Activated T-cell treated with anti-CD3 and anti-CD28 coated beads, Interleukin-2, amount 50 U/mL, for 72 hours (primary cell): ENCODE measurements at places on chromosomes 1 and 21. TPM values are rescaled to one million over a fixed set of nuclear protein-coding genes. Genes with fewer than 3 reads are reported as not detected.

CA6 gene
- 1.6 TPM for total RNA-seq

PRAMEF8 gene
- not detected for total RNA-seq

SEMA4A gene
- 80.3 TPM for total RNA-seq

LIN28A gene
- not detected for total RNA-seq

PRAMEF6 gene
- not detected for total RNA-seq

ELAVL4 gene
- total RNA-seq, result not detected

GPR25 gene
- total RNA-seq, result not detected

RO60 gene
- total RNA-seq, result 96.6 TPM

RGS4 gene
- not detected for total RNA-seq

HTR6 gene
- 0.55 TPM for total RNA-seq

RPTN gene
- total RNA-seq, result not detected

HMGN2 gene
- 434 TPM for total RNA-seq

SHISA4 gene
- 0.97 TPM for total RNA-seq

RASAL2 gene
- total RNA-seq, result 0.02 TPM

DNA sequence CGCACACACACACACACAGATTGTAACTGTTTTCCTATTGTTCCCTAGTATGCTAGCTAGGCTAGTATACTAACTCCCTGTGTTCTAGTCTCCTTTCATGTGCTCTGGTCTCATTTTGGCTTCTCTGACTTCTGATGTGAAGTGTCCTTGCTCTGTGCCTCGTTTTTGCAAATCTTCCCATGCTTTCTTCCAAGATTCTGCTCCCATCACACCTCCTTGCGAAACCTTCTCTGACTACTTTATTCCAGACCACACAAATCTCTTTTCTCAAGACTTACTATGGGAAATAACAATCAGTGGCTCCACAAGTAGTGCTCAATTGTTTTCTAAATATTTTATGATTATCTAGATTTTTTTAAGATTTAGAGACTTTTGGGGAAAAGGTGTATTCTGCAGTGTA is 10.3 kb downstream of the PRRX1 start:
- no peak for DNase-seq

- DNase-seq, result no peak
Observed at GRCh38 chr1:51242546-51242945, 6.5 kb downstream of the RNF11 start.

DNA sequence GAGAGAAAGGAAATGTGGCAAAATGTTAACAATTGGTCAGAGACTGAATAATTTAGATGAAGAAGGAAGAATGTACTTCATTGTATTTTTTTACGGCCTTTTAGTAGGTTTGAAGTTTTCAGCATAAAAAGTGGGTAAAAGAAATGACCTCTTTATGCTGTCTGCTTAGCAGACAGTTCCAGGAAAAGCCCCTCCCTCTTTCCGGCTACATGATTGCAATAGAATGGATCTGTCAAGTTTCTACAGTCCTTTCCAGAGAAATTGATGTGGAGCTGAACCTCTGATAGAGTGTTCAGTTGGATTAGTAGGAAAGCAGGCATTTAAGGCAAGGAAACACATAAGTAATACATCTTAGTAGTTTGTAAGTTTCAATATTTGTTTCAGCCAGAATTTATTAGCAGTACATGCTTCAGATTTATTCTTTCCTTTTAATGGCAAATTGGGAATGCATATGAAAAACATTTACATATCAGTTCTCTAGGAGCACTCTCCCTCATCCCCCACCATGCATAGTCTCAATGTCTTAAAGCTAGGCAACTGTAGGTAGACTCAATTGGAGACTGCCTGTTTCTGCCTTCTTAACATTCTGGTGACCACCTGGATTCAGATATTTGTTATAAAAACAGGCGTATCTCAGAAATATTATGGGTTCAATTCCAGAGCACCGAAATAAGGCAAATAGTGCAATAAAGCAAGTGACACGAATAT is 36.4 kb downstream of the HS2ST1 start:
- no peak for DNase-seq

- no peak for DNase-seq
Observed at GRCh38 chr1:170586321-170587252, 54.6 kb downstream of the GORAB start.

DNA sequence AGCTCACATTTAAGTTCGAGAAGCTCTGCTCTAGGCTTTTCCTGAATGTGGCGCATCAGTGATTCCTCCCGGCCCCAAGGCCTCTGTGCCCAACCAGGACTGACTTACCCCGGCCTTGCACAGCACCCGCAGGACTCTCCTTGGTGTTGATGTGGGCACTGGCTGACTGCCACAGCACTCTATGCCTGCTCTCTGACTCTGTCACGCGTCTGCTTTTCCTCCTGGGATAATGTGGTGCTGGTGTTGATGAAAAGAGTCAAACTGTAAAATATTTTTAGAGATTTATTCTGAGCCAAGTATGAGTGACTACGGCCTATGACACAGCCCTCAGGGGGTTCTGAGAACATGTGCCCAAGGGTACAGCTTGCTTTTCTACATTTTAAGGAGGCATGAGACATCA is 15.5 kb upstream of the SLC2A5 start:
- no peak for DNase-seq

DNA sequence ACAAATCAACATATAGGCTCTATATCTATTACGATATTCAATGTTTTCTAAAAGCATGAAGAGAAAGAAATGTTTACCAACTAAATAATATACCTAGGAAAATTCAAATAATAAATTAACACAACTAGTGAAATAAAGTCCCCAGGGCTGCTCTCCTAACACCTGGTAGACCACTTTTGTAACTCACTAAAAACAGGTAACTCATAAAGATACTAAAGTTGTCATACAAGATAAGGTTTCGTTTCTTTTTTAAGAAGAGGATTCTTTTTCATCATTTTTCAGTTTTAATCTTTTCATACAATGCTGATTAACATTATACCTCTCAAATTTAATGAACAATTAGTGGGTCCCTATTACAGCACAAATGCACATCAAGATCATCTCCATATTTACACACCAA is 99.0 kb downstream of the ZZZ3 start:
- DNase-seq, result no peak

- DNase-seq, result no peak
Observed at GRCh38 chr1:178933709-178934490, 63.0 kb upstream of the ANGPTL1 start.

GRCh38 chr1:41891199-41891896 is 27.4 kb downstream of the HIVEP3 start:
- DNase-seq, result peak; percentile 62

DNA sequence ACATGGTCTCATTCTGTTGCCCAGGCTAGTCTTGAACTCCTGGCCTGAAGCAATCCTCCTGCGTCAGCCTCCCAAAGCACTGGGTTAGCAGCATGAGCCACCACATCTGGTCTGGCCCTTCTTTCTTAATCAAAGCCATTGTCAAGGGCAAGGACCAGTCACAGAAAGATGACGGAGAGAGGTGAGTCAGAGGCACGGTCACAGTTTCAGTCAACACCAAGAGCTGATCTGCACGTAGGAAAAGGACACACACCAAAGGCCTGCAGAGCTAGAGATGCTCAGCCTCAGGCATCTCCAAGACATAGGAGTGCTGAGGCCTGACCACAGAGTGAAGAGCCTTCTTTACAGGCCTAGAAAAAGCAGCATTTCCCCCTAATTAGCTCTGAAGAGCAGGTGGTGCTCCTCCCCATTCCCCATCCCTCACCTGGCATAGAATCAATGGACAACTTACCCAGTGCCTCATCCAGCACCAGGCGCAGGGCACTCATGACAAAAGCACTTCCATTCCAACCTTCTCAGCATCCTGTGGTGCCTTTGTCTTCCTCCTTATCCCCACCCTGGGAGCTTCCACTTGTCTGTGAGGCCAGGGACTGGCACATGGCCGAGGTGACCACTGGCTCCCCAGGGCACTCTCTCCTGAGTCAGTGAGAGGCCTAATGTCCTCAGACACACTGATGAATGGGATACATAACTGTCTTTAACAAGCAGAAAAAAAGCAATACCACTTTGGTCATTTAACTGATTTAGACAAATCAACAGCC is 139.8 kb downstream of the AJAP1 start:
- no peak for DNase-seq

DNA sequence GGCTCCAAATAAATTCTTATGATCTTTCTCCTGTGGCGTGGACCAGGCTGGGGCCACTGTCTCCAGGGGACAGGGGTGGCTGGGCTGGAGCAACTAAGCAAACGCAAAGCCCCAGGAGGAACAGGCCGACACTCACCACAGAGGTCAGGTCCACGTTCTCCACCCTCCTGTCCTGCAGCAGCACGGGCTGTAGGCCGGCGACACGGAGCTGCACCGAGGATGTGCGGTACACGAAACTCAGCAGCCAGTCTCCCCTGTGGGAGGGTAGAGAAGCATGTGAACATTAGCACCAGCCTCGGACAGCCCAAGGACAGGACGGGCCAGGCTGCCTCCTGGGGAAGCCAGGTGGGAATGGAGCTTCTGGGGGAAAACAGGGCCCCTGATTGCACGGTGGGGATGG is 29.6 kb downstream of the HTR6 start:
- no peak for DNase-seq

GRCh38 chr1:70866542-70867264 is 180.9 kb downstream of the PTGER3 start:
- no peak for DNase-seq

GRCh38 chr1:235709018-235709417 is 59.4 kb upstream of the GNG4 start:
- no peak for DNase-seq

- DNase-seq, result no peak
Observed at GRCh38 chr1:36555041-36555440, 72.3 kb upstream of the CSF3R start.

GRCh38 chr1:39666772-39667171 is 5.1 kb downstream of the NT5C1A start:
- DNase-seq, result peak; percentile 79

GRCh38 chr21:31553461-31553860 is 106.0 kb upstream of the SOD1 start:
- no peak for DNase-seq

GRCh38 chr1:205472737-205473441 is 17.0 kb upstream of the BLACAT1 start:
- no peak for DNase-seq

DNA sequence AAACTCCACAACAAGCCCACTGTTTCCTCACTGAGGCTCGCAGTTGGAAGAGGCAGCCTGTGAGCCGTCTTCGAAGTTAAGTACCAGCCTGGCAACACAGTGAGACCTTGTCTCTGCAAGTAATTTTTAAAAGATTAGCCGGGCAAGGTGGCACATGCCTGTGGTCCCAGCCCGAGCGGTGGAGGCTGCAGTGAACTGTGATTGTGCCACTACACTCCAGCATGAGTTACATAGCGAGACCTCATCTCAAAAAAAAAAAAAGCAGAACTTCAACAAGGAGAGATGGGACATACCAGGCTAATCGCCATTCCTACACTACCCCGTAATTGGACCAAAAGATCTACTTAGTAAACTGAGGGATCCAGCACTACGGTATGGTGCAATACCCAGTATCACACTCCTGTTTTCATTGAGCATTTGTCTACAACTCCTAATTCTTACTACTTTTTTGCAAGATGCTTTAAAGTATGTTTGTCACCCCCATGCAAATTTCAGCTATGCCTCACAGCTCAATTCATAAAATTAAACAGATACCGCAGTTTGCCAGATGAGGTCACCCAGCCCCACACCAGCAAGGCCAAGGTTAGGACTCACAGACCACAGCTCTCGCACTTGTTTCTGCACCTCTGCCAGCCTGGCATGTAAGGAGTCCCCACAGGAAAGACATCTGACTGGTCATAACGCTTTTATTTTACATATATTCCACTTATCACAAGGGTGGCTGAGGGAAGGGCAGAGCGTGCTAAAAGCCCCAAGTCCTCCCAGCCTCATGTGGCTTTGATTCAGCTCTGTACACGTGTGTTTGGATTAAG is 21.0 kb downstream of the SDE2 start:
- no peak for DNase-seq

- no peak for DNase-seq
Observed at GRCh38 chr1:155940482-155940992, 901 bp upstream of the RXFP4 start.

DNA sequence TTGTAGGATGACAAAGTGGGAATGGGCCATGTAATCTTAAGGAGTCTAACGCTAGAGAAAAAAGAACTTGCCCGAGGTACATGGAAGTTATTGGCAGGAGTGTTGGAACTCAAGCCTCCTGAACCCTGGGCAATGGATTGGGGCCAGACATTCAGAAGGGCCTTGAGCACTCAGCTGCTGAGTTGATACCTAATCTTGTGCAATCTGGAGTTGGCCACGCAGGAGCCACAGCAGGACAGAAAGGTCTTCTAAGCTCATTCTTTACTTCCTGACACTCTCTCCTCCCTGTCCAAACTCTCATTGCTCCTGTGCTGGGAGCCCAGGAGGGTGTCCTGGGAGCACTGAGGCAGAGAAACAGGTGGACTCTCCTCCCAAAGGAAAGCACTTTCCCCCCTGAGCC is 25.1 kb upstream of the CSF1 start:
- DNase-seq, result no peak

- DNase-seq, result peak; percentile 87
Observed at GRCh38 chr1:159924025-159924790, 1.1 kb downstream of the TAGLN2 start.

- no peak for DNase-seq
Observed at GRCh38 chr1:64116537-64116936, 86.9 kb upstream of the UBE2U start.

DNA sequence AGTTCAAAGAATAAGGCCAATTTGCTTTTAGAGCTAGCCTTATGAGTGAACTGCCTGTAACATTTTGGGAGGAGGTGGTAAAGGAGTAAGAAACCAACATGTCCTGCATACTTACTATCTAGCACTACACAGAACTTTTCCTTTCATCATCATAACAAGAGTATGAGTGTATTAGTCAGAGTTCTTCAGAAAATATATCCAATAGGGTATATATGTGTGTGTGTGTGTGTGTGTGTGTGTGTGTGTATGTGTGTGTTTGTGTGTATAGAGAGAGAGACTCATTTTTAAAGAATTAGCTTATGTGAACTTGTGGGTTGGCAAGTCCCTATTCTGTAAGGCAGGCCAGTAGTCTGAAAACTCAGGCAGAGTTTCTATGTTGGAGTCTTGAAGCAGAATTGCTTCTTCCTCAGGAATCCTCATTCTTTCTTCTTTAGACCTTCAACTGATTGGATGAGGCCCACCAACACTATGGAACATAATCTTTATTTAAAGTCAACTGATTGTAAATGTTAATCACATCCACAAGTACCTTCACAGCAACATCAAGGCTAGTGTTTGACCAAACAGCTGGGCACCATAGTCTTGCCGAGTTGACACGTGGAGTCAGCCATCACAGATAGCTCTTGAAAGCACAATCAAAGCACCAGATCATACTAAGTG is 121.9 kb downstream of the CYYR1 start:
- DNase-seq, result no peak

- DNase-seq, result no peak
Observed at GRCh38 chr21:38319781-38320180, 63.0 kb downstream of the KCNJ15 start.

GRCh38 chr1:24491577-24492360 is 10.9 kb upstream of the RCAN3 start:
- DNase-seq, result no peak

- DNase-seq, result no peak
Observed at GRCh38 chr1:97084546-97084945, 363.0 kb downstream of the PTBP2 start.

DNA sequence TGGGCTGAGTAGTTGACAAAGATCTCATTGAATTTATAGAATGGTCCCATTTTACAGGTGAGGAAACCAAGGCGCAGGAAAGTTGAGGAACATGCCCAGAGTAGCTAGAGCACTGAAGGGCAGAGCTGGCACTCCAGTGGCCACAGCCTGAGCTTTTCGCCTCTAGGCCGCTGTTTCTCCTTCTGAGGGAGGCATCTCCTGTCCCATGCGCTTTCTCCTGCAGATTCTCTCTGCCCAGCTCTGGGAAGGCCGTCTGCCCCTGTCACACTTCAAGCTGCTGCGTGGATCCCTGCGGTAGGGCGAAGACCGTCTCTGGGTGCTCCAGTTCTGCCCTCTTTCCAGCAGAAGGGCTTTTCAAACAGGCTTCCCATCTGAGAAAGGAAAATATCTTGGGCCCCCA is 159.9 kb downstream of the ACTL8 start:
- no peak for DNase-seq
